ENCODE measurements at places on chromosomes 7 and 10.

DNA sequence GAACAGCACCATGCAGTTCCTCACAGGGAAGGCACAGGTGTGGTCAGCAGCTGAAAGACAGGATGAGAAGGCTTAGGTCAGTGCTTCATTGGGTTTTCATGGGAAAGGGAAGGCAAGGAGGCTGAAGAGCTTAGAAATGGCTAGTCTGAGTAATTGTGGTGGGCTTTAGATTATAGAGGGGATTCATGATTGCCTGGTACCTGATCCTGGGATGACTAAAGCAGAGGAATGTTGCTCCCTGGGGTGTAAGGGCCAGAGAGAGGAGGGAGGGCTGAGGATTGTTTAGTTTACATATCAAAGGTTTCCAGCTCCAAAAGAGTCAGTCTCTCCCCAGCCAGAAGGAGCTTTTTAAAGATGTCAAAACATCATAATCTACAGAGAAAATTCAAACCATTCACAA is 396.3 kb upstream of the POM121L12 start:
- DNase-seq, result no peak

GRCh38 chr7:105578496-105578895 is 2.8 kb downstream of the EFCAB10 start:
- DNase-seq, result no peak

GRCh38 chr7:140625908-140626868 is 14.4 kb downstream of the DENND2A start:
- no peak for DNase-seq

DNA sequence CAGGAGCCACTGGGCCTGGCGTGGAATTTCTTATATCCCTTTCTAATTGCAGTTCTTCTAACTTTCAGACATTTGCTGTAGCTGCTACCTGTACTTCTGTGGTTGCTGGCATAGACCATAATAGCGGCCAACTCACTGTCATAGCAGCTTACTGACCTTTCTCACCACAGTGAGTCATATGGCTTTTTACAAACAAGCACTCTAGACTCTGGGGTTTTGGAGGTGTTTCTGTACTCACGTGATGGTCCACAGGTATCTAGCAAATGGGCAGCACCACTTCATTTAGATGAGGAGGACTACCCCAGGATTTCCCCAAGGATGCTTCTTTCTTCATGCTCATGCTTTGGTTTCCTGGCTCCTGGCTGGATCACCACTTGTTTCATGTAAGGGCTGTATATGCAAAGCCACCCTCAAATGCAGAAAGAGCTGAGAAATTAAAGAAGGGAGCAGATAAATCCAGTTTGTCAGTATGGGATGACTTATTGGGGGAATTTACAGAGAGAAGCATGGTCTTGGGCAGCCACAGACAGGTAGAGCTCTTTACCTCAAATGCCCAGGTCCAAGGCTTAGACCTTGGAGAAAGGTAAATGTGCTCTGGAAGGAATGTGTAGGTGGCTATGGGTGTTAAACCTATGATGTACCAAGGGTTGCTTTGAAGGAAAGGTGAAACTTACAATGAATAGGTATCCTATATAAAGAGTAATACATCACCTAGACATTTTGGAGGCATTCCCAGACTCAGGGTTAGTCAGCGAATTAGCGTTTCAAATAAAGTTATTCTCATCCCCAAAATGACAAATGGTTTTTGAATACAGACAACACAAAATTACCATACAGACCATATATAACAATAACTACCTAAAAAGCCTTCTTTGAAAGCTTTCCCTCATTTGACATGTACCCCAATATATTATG is 15.9 kb upstream of the SLC25A16 start:
- no peak for DNase-seq

DNA sequence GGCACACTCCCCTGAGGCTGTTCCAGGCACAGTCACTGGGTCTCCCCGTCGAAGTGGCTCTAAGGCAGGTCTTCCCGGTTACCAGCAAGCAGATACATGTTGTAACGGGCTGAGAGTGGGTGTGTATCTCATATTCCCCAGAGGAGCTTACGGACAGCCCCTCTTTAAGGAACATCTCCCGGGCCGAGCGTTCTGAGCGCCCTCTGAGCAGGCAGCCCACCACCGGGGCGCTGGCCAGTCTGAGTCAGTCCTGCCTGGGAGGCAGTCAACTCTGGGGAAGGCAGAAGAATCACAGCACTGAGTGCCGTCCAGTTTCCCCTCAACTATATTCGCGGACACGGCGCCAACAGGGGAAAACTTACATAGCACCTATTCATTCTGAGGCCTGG is 117.4 kb downstream of the LHPP start:
- no peak for DNase-seq

DNA sequence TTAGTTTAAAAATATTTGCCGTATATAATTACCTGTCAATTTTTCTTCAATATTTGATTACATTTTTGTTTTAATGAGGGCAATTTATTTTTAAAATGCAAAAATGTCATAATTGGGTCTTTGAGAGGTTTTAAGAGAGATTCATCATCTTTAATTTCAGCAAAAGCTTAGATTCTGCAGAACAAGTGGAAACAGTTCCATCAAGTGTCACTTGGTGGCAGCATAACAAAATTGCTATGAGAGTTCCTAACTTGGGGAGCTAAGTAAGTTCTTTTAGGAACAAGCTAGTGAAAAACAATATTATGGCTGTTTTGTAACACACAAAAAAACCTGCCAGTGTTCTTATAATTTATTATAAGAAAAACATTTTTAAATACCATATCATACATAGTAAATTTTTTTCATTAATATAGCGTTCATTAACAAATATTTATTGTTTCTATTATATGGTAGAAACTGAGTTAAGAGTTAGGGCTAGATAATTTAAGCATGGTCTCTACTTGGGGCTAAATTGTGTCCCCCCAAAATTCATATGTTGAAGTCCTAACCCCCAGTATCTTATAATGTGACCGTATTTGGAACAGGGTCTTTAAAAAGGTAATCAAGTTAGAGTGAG is 155.2 kb downstream of the MAGI2 start:
- DNase-seq, result no peak

DNA sequence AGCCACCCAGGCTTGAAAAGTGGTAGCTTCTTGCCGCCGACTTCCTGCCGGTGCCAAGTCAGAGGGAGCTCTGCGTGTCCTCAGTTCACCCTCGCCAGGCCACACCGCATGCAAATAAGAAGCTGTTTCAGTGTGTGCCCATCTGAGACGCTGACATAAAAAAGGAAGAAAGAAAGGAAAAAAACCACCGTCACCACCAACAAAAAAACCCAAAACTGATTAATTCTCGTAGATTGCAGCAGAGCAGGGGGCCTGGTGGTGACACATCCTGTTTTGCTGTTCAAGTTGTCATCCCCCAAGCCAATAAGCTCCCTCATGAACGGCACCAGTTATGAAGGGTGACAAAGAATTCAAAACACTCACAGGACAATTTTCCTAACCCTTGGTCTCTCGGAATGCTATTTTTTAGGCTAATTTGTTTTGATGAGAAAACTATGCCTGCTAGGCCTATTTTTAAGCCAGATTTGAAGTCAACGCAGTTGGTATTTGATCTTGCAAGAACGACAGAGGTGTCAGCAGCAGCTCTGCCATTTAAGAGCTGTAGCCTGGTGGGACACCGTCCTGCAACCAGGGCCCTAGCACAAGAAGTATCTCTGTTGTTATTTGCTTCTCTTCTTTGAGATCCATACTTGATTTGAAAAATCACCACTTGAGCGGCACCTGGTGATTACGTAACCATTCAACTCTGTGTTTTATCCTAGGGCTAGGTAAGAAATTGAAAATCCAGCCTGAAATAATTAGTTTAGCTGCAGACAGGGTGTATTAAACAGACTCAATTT is 145.6 kb downstream of the PFKFB3 start:
- DNase-seq, result peak; percentile 66

GRCh38 chr10:96255549-96256333 is 15.6 kb downstream of the BLNK start:
- DNase-seq, result no peak

GRCh38 chr7:150927956-150928344 is 50.2 kb downstream of the KCNH2 start:
- DNase-seq, result no peak

GRCh38 chr10:85222300-85222699 is 893.9 kb downstream of the CCSER2 start:
- no peak for DNase-seq

GRCh38 chr7:22250390-22250789 is 106.6 kb downstream of the RAPGEF5 start:
- DNase-seq, result no peak

- no peak for DNase-seq
Measured at GRCh38 chr7:3725155-3726059, 424.4 kb downstream of the SDK1 start.

- DNase-seq, result no peak
Measured at GRCh38 chr10:82278401-82279182, 403.6 kb downstream of the NRG3 start.

DNA sequence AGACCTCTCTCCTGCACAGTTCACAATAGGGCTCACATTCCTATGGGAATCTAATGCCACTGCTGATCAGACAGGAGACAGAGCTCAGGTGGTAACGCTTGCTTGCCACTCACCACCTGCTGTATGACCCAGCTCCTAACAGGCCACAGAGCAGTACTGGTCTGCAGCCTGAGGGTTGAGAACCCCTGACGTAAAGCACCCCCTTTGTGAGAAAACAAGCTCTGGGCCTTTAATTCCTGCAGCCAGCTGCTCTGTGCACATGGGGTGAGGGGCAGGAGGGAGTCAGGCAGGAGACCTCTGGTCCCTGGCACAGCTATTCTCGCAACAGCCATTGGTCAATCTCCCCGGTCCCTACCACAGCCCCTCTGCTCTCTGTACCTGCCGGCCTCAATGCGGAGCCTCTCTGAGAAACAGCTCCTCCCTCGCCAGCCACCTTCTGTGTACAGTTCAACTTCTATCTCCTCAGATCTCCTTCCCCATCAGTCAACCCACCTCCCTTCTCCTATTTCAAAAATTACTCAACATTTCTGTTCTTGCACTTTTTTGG is 102.0 kb downstream of the LANCL2 start:
- DNase-seq, result no peak

DNA sequence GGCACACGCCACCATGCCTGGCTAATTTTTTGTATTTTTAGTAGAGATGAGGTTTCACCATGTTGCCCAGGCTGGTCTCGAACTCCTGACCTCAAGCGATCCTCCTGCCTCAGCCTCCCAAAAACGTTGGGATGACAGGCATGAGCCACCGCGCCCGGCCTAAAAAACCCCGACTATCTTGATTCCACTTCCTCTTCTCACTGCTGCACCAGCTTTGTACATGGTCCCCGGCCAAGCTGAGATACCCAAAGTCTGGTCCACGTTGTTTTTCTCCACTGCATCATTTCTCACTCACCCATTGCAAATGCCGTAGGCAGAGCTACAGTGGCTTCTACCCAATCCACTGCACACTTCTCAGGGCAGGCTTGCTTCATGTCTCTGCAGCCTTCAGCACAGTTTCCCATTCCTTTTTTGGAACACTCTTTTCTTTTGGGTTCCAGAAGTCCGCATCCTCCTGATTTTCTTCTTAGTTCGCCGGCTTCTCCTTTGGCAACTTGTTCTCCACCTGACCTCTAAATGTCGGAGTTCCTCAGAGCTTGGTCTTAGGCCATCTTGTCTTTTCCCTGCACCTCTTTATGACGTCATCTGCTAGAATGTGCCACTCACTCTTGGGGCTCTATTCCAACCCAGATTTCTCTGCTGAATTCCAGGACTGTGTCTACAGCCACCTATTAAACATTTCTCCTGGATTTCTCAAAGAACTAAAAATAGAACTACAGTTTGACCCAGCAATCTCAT is 6.0 kb upstream of the GNB2 start:
- no peak for DNase-seq

GRCh38 chr10:75910032-75910431 is 478.6 kb downstream of the LRMDA start:
- no peak for DNase-seq

GRCh38 chr7:19772306-19772705 is 1.1 kb downstream of the TMEM196 start:
- DNase-seq, result no peak

GRCh38 chr10:29430101-29430500 is 141.2 kb downstream of the LYZL1 start:
- no peak for DNase-seq

DNA sequence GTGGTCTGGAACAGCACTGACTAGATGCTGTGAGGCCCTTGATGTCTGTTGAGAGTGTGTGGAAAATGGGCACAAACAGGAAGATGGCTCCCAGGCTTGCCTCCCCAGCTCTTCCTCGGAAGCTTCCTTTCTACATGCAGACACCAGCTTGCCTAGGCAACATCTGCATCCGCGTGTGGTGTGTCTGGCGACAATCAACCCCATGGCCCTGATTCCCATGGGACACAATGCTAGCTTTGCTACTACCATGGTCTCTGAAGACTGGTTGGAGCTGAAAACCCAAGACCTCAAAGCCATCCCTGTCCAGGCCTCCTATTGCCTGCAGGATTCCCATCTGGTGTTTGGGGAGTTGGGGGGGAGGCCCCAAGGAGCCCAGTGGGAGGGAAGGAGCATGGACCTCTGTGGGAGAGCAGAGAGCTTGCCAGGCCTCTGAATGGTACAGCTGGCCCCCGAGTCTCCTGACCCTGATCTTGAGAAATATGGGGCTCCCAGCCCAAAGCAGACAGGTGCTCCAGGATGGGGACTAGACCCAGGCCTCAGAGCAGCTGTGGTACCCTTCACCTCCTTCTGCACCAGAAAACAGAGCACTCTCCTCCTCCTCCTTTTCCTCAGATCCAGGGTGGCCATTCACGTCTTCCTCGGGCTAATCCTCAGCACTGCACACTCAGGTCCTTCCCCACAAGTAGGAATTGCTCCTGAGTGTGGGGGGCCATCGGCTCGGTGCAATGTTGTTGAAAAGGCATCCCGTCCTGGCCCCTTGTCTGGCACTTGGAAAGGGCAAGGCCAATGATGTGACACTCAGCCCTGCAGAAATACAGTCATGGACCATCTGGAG is 57.6 kb downstream of the ARHGAP22 start:
- no peak for DNase-seq

DNA sequence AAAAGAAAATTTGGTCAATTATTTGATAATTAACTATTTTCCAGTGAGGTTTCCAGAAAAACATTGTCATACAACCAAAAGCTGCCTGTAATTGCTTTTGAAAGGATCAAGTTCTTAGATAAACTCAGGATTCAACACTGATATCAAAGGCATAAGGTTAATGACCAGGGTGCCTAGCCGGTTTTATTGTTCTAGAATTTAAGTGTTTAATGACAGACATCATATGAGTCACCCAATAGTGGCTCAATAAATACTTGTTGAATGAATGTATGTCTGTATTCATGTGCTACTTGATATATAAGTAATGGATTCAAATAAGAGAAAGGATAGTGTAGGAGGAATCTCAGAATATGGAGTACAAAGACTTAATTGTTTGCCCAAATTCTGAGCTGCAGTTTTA is 196.1 kb upstream of the LRGUK start:
- no peak for DNase-seq

GRCh38 chr7:20598459-20599309 is 16.8 kb upstream of the ABCB5 start:
- no peak for DNase-seq

DNA sequence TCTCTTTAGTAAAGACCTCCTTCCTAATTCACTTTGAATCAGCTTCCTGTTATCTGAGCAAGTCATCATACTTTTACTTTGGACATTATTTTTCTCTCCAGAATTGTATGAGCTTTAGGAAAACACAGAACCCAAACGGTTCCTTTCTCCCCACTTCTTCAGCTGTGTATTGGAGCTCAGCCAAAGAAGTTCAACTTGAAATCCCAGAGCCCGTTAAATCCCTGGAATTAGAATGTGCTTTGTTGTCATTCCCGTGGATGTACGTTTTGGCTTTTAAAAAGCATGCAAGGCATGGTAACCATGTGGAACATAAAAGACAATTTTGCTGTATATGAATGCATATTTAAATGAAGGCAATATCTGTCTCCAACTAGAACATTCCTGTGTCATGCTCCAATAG is 46.6 kb downstream of the AGMO start:
- no peak for DNase-seq
